ENCODE measurements at places on chromosomes 6 and 20.

DNA sequence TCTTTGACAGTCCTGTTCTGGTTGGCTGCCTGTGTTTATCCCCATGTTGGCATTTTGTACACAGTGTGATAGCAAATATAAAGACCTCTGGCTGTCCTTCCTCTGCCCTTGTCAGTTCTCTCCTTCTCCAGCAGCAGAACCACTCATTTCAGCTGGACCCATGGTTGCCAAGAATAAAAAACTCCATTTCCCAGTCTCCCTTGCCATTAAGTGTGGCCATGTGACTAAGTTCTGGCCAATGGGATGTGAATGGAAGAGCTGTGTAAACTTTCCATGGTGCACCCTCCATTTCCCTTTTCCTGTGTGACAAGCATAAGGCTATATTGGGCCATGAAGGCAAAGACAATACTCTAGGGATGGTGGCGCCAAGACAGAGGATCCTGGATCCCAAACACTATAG, 78.4 kb upstream of the TBC1D7 start:
- DNase-seq = no peak

GRCh38 chr6:134029495-134030455, 22.6 kb downstream of the SLC2A12 start:
- DNase-seq = no peak

GRCh38 chr20:34970193-34970840, 14.6 kb downstream of the MYH7B start:
- no peak for DNase-seq

DNA sequence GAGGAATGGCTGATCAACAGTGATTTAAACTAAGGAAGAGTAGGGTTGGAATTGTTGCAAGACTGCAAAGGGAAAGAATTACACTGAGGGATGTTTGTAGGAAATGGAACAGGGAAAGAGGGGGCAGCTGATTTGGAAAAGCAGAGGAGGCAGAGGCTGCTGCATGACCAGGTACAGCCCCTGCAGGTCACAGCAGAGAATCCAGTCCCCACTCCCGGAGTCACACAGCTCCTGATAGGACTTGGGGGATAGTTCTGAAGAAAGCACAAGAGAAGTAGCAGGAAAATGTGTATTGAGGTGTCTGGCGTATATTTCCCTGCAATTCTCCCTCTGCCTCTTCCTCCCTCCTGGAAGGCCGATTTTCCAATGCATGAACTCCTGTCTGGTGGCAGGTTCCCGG, 92.5 kb upstream of the PDE10A start:
- no peak for DNase-seq

- DNase-seq = no peak
Observed at GRCh38 chr6:143806282-143807102, 36.6 kb upstream of the LTV1 start.

DNA sequence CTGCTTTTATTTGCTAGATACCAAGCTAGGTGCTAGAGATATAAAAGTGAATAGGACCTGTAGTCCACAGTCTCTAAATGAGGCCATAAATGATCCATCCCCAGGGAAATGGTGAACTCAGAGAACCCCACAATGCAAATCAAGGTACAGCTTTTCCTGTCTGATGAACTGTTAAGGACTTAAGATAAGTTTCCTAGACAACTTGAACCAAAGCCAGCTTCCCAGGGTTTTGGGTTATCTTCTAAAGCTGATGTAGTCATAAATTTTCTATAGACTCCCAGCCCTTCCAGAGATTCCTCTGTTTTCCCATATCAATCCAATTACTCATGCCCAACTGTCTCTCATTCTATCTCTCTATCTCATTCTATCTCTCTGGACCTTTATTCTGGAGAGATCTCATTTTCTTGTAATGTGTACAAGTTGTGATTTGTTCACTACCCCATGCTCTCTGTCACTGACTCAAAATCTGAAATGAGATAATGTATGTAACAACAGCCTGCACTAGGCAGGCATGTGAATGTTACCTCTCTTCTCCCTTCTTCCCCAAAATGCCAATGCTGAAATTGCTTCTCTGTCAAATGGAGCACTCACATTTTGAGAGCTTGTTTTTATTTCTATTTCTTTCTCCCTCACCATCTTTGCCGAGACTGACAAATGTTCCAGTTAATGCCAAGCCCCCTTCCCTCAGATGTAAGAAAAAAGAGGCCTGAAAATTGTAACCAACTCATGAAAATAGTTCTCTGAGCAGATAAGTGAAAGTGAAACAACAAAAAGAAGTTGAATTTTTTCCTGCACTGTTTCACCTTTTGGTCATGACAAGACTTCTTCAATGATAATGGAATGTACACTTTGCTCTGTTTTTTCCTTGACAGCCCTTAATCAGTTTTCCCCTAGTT, 279.9 kb downstream of the SLC35F1 start:
- DNase-seq = no peak

- DNase-seq = no peak
Observed at GRCh38 chr6:64023693-64024092, 388.1 kb downstream of the PHF3 start.

DNA sequence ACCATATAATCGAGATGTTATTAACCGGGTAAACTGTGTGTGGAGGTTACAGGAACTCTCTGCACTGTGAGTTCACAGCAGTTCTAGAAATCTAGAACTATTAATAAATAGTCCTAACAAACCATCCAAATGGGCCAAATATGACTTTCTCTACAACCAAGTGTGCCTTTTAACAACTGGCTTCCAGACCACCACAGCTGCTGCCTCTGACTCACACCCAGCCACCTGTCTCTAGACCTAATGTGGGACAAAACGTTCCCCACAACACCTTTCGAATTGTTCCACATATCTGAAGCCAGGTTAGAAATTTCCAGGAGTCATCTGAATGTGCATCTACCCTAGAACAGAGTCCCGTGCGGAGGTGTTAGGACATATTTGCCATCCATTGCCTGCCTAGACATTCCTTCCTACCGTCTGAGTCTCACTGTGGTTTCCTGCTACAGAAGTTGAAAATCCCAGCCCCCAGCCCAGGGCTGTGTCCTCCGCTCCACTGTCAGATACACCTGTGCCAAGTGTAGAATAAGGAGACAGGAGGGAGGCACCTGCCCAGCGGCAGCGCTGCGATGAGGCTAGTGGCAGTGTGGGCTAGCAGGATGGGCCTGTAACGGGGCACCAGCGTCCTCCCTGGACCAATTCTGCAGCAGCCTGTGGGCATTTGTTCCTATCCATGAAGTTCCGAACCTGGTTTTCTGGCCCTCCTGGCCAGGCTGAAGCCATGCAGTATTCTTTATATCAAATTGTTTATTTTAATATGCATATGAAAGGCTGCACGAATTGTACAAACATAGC, 28.5 kb upstream of the MAP3K4 start:
- no peak for DNase-seq

DNA sequence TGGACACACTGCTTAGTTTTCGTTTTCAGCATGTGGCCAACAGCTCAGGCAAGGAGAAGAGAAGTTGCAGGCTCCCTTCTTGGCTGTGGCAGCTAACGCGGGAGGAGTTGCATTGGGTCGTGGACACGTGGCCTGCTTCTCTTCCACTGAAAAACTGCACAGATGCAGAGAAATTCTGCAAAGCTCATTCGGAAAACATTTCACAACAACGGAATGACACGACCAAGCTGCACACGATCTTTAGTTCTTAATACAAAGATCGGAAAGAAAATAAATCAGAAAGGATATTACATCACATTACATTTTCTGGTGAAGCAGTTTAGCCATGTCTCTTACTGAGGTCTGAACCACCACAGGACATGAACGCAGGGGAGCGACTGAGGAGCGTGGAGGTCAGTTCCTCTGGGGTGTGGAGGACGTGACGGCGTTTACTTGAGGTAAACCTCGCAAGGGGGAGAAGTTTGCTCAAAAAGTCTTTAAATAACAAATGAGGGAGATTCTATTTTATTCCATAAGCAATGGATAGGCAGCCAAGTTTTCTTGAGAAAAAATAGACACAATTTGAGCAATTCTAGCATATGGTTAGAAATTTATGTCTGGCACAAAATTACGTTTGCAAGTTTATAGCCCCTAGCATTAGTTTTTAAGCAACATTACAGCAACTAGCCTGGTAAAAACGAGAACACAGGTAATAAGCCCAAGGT, 178.3 kb downstream of the THBS2 start:
- no peak for DNase-seq

DNA sequence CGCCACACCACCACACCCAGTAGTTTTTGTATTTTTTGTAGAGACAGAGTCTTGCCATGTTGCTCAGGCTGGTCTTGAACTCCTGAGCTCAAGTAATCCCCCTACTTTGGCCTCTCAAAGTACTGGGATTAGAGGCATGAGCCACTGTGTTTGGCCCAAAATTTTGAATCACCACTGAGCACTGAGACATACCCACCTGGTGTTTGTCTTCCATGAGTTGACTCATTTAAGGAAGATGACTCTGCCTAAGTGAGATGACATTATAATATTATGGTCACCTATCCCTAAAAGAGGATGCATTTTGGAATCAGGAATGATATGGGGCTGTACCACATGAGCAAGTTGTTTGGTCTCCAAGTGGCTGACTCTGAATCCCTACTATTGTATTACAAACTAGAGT, 54.6 kb upstream of the RNF217 start:
- no peak for DNase-seq

DNA sequence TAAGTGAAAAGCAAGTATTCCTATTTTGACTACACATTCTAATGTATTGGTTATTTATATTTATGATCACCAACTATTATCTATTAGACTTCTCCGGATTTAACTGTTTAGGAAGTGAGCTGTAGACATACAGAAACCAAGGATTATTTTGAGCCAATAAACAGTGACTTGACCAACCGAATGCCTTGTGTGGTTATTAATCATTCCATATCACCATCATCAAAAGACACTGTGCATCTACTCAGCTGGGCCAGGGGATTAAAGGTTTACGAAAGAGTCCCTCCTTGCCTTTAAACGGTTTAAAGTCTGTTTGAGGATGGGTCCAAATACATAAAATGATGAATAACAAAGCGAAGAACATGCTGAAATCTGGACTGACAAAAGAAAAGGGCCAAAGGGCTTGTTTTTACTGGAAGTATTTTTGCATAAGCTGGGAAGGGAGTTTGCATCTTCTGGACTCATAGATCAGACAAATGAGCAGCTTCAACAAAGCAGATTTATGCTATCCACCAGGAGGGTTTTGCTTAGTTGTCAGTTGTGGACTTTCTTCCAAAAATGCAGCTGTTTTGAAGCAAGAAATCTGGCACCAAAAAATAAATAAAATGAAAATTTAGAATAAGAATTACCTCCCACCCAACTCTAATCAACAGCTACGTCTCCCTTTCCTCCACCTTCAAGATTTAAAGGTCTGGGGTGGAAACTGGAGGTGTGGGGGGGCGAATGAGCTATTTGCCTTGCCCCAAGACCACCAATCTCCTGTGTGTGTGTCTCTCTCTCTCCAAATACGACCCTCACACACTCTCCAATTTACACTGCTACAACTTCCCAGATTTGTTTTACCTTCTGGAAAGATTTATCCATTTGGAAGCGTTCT, 33.6 kb upstream of the ID4 start:
- no peak for DNase-seq

GRCh38 chr6:110746680-110747079, 68.6 kb downstream of the CDK19 start:
- no peak for DNase-seq

- no peak for DNase-seq
Observed at GRCh38 chr6:134394905-134395304, 77.0 kb upstream of the SGK1 start.

- DNase-seq = no peak
Observed at GRCh38 chr6:70863343-70863742, 93.5 kb downstream of the B3GAT2 start.

GRCh38 chr6:105797983-105798453, 288.1 kb upstream of the PRDM1 start:
- DNase-seq = no peak

DNA sequence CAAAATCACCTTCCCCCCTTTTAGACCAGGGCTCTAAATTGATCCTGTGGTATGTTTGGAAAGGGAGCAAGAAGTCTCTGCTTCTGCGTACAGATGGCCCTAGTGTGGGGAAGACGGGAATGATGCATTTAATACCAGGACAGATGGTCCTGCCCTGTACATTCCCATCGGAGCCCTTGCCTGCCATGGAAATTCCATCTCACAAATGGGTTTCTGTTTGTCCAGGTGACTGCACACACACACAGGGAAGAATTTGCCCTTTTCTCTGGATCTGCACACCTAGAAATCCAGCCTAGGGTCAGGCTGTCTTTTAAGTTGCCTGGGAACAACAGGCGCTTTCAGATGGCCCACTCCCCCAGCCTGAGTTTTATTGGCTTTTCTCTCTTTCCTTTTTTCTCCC, 1.3 kb downstream of the MAS1 start:
- DNase-seq = no peak

DNA sequence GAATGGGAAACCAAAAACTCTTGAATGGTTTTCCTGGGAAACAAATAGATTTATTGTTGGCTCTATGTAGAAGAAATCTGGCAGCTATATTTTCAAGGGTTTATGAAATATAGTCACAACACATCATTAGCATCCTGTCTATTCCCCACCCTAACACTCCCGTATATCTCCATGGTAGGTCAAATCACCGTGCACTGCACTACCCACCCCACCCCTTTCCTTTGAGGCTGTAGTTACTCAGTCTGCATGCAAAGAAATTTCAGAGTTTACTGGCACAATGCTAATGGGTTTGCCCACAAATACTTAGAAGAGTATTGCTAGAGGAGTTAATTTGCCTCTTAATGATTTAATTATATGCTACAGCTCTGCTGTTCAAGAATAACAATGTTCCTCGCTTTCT, 329.1 kb upstream of the TSHZ2 start:
- DNase-seq = no peak

DNA sequence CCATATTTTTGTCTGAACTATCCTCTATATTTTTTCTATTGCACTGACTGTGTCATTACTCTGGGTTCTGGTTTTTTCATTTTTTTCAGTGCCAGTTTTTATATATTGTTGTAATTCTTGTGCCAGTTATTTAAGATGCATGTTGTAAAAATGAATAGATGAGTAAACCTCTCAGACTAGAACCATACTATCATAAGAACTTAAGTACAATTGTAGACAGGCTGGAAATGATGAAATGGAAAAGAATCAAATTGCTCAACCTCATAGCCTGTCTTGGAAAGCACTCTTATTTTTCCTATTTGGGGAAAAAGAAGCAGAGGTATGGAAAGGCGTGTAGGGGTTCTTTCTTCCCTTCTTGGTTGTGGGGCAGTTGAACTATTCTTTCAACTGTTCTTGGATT, 30.2 kb downstream of the PANK2 start:
- DNase-seq = no peak

GRCh38 chr6:35080821-35081425, 60.2 kb downstream of the TCP11 start:
- DNase-seq = no peak

DNA sequence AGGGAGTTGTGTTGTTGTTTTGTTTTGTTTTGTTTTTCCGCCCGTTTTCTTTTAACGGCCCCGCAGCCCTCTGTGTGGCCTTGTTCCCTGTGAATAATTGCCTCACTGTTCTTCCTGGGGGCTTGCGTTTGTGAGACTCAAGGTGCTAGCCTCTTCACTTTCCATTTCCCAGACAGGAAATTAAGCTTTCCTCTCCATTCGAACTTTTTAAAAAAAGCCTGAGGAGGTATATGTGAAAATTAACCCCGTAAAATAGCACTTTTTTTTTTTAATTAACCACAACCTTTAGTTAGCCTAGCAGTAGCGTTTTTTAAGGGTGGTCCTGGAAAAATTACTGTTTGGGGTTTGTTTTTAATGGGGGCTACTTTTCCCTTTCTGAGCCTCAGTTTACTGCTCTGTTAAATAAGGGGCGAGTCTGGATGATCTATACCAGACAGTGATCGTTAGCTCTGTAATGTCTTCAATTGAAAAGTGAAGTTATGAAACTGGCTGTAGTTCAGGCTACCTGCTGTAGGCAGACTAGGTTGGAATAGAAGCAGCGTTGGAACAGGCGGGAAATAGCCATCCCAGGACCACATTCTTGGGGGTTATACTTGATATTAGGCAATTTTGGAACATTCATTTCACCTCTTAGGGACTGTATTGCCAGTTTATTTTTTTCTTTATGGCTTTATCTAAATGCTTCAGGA, 1.7 kb downstream of the STX16 start:
- DNase-seq = no peak
